ENCODE measurements at places on chromosomes 3 and 15.

GRCh38 chr15:44727485-44728231 is 8.7 kb upstream of the TRIM69 start:
- no peak for DNase-seq

- DNase-seq, result no peak
Measured at GRCh38 chr15:58285921-58286278, 145.9 kb upstream of the LIPC start.

GRCh38 chr15:60781211-60781713 is 302.3 kb upstream of the ICE2 start:
- no peak for DNase-seq

DNA sequence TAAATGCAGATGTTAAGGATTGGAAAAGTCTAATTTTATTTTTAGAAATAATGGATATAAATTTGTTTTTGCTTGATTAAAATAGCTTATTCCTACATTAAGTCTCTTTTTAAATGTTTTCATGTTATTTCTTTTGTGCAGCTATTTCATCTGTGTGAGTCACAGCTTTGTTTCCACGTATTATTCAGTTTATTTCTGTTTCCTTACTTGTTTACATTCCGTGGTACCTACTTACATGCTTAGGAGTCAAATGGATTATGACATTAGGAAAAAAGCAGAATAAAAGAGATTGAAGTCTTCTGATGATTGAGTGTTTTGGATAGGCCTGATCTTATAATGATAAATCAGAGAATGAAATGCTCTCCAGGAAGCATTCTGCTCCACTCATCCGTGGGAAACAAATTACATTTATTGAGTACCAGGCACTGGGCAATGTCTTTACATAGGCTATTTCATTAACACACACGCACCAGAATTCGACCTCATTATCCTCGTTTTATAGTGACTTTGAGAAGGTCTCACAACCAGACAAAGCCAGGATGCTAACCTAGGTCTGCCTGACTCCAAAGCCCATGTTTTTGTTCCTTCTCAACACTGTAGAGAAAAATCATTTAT is 38.1 kb upstream of the RASA2 start:
- DNase-seq, result no peak

GRCh38 chr15:71333839-71334238 is 218.6 kb downstream of the THSD4 start:
- no peak for DNase-seq

DNA sequence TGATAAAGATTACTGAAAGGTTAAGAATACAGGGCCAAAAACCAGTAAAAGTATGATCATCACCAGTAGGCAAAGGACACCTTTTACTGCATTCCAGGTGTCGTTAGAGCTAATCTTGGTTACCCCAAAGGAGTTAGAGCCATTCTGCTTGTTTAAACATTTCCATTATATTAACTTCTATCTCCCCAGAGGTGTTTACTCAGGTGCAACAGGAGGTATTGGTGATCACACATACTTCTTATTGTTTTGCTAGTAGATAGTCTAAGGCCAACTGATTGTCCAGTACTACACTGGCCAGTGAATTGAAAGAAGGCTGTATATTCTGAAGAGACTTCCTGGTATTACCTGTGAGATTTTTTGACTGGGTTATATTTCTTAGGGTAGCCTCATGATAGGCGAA is 22.8 kb downstream of the MKRN3 start:
- DNase-seq, result no peak

DNA sequence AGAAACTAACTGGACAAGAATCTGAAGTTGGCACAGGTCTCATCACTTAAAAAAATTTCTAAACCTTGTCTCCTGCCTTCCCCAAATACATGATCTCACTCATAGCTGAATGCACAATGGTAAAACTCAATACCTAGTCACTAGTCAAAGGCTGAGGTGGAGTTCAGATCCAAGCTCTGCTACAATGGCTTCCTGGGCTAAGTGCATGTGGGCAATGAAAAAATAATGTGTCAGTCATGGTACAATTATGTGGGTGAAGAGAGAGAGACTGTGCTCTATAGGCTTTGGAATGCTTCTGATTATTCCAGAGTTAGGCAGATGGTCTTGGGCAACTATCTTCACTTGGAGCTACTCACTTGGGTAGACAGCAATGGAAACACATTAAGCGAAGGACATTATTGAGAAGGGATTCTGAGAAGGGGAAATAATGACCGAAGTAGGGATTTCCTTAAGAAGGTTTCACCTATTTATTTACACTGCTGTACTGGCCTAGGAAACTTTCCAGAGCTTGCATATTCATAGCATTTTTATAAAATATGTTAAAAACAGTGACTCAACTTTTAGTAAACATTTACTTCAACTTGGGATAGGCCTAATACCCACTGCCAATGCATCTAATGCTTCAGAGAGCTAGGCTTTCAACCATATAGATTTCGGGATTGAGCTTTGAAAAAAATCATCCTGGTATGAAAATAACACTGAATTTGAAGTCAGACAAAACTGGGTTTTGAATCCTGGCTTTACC is 58.7 kb upstream of the PLXND1 start:
- DNase-seq, result no peak

DNA sequence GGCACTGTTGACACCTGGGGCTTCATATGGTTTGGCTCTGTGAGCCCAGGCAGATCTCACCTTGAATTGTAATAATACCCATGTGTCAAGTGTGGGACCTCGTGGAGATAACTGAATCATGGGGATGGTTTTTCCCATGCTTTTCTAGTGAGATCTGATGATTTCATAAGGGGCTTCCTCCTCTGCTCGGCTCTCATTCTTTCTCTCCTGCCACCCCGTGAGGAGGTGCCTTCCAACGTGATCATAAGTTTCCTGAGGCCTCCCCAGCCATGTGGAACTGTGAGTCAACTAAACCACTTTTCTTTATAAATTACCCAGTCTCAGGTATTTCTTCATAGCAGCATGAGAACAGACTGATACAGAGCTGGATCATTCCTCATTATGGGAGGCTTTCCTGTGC is 655.9 kb upstream of the ADAMTS9 start:
- DNase-seq, result no peak

DNA sequence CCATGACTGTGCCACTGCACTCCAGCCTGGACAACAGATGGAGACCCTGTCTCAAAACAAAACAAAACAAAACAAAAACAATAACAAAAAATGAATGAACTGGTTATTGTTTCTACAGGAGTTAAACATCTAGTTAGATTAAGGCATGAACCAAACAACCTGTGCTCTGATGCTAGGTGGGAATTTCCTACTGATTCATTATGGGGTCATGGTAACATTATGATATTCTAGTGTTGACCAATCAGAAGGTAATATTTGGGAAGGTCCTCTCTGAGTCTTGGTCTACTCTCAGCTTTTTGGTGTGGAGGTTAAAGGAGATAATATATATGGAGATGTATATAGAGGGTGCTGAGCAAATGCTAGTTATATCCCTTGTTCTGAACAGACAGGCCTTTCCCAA is 37.6 kb downstream of the MCF2L2 start:
- DNase-seq, result no peak

GRCh38 chr3:28295898-28296490 is 52.5 kb upstream of the ZCWPW2 start:
- DNase-seq, result no peak
